ENCODE measurements at places on chromosomes 3 and 15.

- no peak for DNase-seq
Observed at GRCh38 chr3:21326704-21327475, 424.1 kb downstream of the ZNF385D start.

DNA sequence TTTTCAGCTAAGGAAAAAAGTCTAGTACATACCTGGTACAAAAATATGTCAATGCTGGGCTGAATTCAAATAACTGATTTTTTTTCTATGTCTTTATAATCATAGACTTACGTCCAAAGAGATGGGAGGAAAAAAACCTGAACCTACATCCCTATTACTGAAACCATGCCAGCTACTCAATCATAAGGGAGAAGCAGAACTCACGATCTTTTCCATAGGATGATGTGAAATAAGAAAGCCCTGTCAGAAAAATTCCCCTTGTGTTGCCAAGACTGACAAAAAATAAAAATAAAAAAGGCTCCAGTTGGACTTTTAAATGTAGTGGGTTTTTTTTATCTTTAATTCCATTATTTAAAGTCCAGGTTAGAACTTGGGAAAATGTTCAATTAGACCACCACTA lies 3.3 kb downstream of the MSL2 start:
- peak; percentile 13 for DNase-seq

GRCh38 chr15:49045751-49046219 lies 461 bp downstream of the SECISBP2L start:
- DNase-seq = peak; percentile 66

- DNase-seq = no peak
Observed at GRCh38 chr3:144295613-144296012, 324.0 kb downstream of the DIPK2A start.

GRCh38 chr3:161142486-161142885 lies 37.3 kb upstream of the B3GALNT1 start:
- DNase-seq = no peak

DNA sequence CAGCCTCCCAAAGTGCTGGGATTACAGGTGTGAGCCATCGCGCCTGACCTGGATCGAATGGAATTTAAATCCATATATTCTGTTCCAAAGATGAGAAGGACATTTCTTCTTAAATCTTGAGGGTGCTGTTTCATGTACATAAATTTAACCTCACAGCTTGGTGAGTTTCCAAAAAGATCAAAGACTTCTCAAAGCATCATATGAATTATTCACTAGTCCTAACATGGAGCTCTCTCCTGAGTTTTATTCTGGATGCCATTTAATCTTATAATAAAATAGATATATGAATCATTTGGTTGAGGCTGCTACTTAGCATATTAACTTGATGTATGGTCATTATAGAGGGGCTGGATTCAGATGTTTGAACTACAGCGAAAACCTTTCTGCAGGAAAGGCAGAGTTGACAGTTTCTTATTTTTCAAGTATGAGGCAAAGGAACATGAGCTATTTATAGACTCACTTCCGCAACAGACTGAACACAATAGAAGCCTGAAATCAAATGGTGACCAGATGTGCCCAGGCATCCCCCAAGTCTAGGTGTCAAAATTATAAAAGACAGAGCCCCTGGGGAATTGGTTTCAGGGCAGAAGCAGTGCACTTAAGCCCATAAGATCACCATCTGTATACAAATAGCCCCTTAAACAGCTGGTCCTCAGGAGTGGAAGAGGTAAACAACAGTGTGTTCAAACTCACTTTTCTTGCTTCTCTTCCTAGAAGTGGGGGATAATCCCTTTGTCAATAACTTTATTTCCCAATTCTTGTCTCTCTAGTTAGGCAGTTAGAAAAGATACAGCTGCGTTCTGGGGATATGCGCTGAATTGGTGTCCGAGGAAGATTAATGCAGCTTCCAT lies 29.7 kb downstream of the STARD9 start:
- peak; percentile 92 for DNase-seq

GRCh38 chr3:108396336-108396735 lies 100.0 kb downstream of the HHLA2 start:
- DNase-seq = no peak

DNA sequence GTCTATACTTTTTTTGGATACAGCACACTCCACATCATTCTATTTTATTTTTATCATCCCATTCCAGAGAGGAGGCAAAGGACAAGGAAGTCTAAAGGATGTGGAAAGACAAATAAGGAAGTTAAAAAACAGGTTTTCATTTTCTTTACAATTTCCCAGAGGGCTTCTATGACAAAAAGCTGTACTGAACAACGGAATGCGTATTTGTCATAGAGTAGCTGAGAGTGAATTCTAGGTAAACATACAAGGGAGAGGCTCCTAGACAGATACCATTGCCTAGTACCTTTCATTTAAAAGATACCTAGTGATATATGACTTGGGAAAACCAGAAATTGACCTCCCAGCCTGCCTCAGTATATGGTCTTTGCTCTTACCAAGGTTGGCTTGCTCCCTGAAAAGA lies 341.7 kb downstream of the FHIT start:
- no peak for DNase-seq

DNA sequence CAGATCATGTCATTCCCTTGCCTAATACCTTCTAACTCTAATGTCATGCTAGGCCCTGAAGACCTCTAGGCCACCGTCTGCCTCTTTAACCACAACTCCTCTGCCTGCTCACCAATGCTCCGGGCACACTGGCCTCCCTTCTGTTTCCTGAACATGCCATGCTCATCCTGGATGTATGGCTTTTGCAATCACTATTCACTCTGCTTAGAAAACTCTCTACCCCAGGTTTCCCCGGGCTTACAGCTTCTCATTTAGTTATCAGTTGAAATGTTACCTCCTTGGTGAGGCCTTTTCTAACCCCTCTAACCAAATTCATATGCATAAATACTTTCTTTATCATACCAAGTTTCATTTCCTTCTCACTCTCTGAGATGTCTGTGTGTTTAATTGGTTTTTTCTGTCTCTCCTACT lies 727.8 kb upstream of the CFAP20DC start:
- DNase-seq = peak; percentile 56

DNA sequence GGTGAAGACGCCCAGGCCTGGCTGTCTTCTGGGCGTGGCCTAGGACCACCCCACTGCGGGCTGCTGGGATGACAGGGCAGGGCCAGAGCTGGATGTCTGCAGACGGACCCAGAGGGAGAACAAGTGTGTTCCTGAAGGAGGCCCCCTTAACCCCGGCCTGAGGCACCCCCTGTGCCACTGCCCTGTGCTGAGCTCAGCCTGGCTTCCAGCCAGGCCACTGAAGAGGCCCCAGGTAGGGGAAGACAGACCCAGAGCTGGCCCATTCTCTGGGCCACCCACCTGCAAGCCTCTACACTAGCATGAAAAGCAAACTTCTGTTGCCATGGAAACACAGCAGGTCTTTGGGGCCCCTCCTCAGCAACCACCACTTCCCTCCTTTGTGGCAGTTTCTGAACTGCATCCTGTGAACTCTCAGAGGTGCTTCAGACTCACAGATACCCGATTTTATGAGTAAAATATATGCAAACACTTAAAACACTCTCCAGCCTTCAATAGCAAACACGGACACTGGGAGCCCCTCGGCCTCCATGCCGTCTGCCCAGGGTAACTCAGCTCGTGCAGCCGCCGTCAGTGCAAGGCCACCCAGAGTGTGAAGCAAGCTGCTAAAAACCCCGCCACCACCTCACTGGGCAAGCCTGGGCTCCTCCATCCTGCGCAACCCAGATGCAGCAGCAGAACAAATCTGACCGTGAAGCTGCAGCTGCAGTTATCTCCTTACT lies 42.5 kb downstream of the CMTM6 start:
- DNase-seq = peak; percentile 36

DNA sequence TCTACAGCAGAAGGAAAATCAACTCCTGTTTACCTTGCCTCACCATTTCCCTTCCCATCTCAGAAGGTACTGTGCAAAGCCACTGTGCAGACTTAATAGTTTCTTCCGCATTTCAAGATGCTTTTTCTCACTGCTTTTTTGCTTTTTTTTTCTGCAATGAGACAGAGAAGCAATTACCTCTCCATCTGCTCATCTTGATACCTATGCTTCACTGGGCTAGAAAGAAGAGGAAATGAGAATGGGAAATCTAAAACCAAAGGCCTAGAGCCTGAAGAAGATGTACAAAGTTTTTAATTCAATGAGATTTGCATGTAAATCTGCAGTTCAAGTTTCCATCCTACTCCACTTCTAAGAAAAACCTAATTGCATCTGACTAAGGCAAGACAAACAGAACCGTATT lies 238.1 kb upstream of the SETMAR start:
- DNase-seq = no peak

DNA sequence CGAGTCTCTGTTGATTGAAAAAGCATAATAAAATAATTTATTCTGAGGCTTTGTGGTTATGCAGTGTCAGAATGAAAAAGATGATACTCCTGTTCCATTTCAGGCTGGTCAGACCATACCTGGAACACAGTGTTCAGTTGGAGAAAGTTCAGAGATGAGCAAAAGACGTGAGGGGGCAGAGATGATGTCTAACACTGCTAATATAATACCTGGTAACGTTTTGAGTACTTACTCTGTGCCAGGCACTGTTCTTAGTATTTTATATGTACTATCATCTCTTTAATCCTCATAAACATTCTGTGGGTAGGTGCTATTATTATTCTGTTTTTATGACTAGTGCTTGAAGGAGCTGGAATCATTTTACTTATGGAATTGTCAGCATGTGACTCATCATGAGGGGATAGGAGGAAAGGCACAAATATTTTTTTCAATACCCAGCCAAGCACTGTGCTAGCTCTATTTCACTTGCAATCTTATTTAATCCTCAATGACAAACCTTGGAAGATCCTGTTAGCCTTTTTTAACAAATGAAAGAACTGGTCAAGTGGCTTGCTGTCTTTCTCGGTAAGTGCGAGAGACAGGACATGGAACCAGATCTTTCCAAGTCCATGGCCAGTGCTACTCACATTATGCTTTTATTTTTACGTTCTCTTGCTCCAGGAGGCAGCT lies 31.8 kb downstream of the IQGAP1 start:
- no peak for DNase-seq

DNA sequence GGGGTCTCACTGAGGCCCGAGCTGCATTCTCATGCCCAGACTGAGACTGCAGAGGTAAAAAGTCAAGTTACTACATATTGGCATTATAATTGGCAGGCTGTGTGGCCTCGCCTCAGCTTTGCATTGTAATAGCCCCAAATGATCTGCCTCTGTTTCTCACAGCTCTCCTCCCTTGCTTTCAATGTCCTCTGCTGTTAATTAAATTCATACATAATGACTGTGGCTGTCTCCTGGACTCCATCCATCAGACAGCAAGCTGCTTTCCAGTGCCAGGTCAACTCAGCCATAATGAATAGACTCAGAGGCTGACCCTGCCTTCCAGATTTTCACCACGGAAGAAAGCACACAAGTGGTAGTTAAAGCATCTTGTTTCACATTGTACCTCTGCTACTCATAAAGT lies 7.6 kb upstream of the RTP4 start:
- DNase-seq = no peak

GRCh38 chr3:78978037-78978436 lies 789.8 kb downstream of the ROBO1 start:
- DNase-seq = peak; percentile 61

DNA sequence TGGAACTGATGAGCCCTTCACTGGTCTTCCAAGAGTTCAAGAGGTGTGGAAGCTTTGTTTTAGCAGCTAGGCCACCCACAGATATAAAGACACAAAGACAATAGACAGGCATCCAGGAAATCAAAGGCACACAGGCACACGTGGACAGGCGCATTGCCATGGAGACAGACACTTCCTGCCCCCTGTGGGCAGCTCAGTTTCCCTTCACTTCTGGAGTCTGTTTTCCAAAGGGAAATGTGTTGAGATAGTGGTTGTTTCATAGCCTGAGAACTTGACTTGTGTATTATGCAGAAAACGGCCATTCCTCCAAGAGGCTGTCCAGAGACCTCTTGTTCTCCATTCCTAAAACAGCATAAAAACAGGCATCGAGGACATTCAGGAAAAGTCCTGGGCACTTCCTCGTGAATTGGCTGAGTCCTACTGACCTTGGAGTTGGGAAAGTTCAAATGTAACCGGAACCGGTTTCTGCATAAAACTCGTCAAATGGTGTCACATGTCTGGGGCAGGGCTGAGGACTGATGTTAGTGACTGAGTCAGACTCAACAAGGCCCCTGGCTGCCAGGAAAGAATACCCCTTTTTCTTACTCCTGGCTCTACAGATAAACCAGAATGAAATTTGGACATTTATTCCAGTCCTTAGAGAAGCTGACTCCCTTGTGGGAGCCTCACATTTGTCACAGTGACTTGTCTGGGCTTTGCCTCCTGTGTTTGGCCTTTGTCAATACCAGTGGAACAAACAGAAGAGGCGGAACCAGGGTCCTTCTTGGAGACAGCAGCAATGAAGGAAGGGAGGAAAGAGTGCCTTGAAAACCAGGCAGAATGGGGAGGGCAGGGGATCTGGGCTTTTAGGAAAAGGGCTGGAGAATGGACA lies 1.3 kb downstream of the ALPK3 start:
- no peak for DNase-seq

- no peak for DNase-seq
Observed at GRCh38 chr15:36911322-36911944, 188.9 kb downstream of the MEIS2 start.

DNA sequence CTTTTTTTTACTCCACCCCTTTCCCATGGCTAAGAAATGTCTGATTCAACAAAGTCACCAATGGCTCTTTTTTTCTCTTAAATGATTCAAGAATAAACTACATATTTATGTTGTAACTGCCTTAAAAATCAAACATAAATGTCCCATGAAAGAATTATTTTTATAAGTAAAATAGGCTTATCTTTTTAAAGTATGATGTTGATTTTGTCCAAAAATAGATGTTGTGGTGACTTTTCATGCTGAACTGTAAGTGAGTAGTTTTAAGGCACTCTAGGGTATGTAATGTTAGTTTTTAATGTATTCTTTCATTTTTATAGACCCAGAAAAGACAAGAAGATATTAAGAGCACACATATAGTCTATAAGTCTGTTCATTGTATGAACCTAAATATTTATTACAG lies 594.9 kb downstream of the NLGN1 start:
- DNase-seq = no peak

DNA sequence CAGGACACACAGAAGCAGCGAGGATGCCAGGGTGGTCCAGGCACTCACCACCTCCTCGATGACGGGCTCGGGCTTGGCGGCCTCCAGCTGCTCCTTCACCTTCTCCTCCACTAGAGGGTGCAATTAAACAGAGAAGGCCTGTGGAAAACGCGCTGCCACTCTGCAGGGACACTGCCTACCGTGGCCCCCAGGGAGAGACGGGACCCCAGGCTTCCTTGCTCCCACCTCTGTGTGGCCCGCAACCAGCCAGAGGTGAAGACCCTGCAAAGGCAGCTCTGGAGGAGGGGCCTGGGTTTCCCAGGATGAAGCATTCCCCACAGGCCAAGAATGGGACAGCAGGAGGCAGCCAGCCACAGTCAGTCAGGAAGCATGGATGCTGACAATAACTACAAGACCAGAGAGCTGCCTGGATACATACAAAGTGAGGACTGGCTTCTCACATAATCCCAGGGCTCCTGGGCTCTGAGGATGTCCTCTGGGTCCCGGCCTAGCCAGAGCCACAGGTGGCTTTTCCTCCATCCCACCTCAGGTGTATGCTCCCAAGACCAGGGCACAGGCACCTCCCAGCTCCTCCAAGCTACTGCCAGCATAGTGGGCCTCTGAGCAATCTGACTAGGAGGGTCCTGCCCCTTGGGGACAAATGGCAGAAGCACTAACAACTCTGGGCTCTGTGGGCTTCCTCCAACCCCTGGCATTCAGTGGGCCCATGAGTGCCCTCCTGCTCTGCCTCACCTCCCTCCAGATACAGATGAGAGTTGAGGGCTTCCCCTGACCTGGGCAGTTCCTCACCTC lies 46.2 kb downstream of the PTH1R start:
- peak; percentile 45 for DNase-seq

Measured in NCI-H82 (cell line).